8988T (cell line): ENCODE measurements at places on chromosomes 7 and 10.

DNA sequence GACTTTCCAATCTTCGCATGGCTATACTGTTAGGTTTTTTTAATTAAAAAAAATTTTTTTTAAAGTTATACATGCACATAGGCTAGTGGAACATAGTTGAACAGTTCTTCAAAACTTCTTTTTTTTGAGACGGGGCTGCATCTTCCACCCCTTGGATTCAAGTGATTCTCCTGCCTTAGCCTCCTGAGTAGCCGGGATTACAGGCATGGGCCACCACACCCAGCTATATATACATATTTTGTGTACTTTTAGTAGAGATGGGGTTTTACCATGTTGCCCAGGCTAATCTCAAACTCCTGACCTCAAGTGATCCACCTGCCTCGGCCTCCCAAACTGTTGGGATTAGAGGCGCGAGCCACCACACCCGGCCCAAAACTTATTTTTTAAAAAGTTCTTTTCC is 17.3 kb downstream of the ZNF777 start:
- no peak for DNase-seq

- no peak for DNase-seq
Measured at GRCh38 chr10:130362308-130362761, 226.1 kb downstream of the GLRX3 start.

DNA sequence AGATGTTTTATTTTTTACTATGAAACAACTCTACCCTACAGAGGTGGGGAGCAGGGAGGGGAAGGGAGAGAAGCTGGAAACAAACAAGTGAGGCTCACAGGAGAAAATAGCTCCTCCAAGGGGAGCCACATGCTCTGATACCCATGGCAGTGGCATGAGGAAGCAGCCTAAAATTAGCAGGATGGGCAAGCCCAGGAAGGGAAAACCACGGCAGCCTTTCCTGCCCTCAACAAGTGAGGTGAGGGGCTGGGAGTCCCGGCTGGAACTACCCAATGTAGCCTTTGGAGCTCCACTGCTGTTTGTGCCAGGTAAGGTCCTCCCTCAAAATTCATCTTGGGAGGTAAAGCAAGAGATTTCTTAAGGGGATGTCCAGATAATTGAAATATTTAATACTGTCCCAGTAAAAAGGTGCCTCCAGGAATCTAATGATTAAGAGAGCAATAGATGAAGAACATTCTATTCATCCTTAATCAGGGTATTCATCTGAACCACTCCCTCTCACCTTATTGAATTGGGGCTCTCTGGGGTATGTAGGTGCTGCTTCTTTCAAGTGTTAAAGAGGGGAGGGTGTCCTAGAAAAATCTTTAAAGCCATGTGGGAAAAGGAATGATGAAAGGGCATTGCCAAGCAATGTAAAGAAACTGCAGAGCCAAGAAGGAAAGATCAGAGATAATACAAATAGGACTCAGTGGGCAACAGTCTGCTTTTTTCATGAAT is 12.8 kb upstream of the HERC4 start:
- DNase-seq: no peak

DNA sequence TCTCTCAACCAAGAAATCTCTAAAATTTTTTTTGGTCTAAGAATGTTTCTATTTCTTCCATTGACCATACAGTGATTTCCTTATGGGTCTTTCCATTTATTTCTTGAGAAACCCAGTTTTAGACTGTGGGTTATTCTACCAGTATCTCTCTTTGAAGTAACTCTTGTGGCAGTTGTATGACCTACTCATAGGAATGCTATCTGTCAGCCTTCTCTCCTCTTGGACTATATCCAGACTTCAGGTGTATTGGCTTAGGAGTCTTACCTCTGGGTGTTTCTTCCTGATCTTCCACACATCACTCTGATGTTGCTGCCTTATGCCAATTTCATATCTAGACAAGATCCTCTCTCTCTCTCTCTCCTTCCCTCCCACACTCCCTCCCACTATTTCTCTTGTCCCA is 178.1 kb downstream of the BMPER start:
- DNase-seq: no peak

- DNase-seq: no peak
Measured at GRCh38 chr10:88147000-88147798, 283.8 kb downstream of the PTEN start.

DNA sequence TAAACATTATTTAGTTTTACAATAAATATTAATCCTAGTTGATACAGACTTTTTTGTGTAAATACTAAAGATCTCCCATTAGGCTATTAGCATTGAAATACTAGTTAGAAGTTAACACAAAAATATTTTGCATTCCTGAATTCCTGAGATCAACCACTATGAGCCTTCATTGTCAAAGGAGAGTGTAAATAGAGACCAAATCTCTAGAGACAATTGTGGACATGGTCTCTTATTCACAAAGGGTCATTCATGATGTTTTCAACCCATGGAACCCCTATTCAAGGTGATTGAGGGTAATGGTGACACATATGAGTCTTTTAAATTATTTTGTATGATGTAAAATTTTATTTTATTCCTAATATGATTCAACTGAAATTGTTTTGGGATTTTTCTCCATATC is 1454.8 kb upstream of the LRRTM3 start:
- no peak for DNase-seq

GRCh38 chr7:18393465-18394118 is 102.0 kb upstream of the HDAC9 start:
- no peak for DNase-seq

DNA sequence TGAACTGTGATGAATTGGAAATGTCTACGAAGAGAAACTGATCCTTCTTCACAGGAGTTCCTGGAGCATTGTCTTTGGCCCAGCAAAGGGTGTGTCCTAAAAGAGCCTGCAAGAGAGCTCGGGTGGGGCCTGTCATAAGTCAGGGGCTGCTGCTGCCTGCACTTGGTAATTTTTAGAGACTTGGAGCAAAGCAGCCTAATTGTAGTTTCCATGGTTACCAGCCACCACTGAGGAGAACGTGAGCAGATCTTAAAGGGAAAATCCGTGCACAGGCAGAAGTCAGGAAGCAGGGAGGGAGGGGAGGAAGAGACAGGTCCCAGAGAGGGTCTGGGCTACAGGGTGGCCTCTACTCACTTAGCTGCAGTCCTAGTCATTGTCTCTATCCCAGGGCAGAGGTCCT is 463.6 kb downstream of the PLXNA4 start:
- no peak for DNase-seq

DNA sequence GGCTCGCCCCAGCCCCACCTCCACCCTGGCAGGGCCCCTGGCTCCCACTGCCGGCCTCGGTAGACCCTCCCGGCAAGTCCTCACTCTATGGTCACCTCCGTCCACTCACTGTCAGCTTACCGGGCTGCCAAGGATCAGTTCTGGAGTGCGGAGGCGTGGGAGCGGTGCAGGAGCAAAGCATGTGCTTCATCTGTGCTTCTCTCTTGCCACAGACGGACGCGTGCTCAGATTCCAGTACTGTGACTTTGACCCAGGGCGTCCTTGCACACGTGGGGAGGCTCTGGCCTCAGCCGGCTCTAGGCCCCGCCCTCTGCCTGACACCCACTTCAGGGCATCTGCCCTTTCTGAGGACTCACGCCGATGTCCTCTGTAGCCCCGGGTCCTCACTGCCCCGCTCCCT is 547.5 kb upstream of the FOXK1 start:
- no peak for DNase-seq

DNA sequence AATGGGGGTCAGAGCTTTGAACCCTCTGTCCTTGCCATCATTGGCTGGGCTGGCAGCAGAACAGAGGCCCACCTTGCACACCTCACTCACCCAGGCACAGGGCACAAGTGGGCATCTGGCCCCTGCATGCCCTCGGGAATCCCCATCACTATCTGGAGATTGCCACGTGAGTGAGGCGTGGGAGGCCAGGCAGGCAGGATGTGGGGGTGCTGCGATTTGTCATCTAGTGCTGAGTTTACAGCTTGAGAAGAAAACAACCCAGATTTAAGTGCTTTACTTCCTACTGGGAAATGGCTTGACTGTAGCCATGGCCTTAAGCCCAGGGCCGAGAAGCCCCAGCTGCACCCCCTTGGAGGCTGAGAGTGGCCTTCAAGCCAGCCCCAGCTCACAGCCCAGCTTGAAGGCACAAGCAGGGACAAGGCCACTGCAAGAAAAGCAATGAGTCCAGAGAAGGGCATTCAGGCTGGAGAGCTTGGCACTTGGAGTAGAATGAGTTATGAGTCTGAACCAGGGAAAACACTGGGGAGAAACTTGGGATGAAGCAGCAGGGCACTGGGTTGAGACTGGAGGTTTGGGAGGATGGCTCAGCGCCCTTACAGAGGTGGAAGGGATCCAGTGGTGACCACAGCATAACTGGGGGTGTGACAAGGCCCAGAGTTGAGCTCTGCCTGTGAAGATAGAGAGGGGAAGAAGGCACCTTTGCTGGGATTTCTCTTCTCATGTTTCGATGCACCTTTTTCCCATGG is 123.0 kb downstream of the CXCL12 start:
- DNase-seq: no peak
